Activated CD4-positive, alpha-beta T cell treated with anti-CD3 and anti-CD28 coated beads, Interleukin-2, amount 50 U/mL, for 16 hours (primary cell): ENCODE measurements at places on chromosomes 5 and 9.

- no peak for DNase-seq
Measured at GRCh38 chr5:168176941-168177340, 114.5 kb upstream of the WWC1 start.

- DNase-seq = no peak
Measured at GRCh38 chr5:161966564-161966963, 101.0 kb upstream of the GABRG2 start.

GRCh38 chr9:32376285-32376684, 8.2 kb upstream of the ACO1 start:
- DNase-seq = no peak

- DNase-seq = no peak
Measured at GRCh38 chr9:105064248-105065097, 136.5 kb upstream of the ABCA1 start.

GRCh38 chr5:180611140-180611850, 20.0 kb upstream of the SCGB3A1 start:
- DNase-seq = no peak

DNA sequence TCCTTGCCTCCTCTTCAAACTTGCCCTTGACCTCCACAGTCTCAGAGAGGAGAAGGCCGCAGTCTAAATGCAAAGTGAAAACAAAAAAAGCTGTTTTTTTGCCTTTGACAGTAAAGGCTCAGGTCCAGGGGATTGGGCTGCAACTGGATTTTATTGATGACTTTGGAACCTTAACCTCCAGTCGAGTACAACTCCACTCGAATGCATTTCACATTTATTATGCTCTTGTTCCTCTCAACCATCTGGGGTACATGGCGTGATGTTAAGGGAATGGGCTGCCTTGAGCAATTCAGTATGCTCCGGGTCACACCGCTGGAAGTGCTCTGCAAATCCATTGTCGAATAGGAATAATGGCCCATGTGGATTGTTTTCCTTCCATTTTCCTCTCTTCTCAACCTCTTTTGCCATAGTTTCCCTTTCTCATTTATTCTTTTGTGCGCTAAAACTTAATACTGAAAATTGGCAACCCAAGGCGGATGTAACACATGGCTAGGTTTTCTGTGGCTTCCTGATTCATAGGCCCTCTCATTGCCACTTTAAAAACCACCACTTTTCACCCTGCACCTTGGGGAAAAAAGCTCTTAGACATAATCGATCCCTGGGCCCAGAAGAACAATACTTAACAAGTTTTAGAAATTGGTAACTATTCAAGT, 34.3 kb downstream of the ITK start:
- DNase-seq = peak; percentile 74

DNA sequence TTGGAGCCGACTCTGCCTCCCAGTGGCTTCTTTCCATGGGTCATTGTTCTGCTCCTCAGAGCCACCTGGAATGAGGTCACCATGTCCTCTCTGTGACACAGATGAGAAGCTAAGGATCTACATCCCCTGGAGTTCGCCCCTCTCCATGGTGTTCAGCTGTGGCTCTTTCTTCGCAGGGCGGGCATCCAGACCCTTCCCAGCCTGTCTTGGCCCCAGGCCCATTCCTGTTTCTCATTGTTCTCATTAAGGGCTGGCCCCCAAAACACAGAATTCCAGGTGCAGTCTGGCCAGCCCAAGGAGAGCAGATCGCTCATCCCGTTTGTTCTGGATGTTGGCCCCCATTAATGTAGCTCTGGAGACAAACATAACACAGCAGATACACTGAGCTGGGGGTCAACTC, 66.4 kb upstream of the COL15A1 start:
- no peak for DNase-seq

DNA sequence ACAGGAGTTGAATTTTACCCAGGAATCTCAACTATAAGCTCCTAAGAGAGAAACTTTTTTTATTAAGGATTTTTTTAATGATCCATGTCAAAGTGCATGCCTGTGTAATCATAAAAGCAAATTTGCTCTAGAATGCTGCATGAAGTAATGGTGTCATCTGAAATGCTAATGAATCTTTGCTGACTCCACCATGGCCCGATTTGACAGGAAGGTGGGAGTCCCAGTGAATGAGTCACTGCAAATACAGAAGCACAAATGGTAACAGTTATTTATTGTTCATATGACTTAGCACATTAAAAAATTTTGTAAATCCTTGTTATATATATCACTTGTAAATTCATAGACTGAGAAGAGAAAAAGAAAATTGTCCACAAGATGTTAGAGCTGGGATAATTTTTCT, 341.3 kb downstream of the RASEF start:
- DNase-seq = no peak

GRCh38 chr9:77975036-77975435, 56.6 kb downstream of the GNAQ start:
- no peak for DNase-seq

GRCh38 chr5:139749242-139749641, 46.4 kb upstream of the PSD2 start:
- DNase-seq = no peak

DNA sequence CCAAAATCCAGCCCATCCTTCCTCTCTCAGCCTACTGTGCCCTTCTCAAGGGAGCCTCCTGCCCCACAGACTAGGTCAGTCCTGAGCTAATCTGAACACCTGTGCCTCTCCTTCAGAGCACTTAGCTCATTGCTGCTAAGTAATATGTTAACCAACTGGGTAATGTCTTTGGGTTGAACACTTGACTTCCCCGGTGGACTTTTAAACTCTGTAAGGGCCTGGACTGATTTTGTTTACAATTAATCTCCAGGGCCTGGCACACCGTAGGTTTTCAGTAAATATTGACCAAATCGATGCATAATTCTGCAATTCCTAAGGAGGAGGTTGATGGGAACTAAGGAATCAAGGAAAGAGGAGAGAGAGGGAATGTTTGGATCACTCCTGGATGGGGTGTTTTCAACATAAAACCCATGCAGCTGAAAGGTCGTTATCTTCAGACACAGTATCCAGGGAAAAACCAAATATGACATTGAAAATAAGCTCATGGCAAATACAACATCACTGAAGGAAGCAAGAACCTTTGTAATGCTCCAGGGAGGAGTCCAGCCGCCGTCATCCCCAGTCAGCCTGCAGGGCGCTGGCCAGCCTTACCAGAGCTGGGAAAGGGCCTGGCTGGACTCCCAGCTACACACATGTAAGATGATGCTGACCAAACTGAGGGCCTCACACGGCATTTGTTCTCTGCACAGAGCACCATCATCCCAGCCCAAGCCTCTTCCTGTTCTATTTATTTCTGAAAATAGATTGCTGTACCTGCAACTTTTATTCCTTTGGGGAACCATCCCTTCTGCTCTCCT, 166.3 kb downstream of the C5orf15 start:
- DNase-seq = no peak

GRCh38 chr9:34254966-34255825, 73.9 kb downstream of the KIF24 start:
- no peak for DNase-seq

DNA sequence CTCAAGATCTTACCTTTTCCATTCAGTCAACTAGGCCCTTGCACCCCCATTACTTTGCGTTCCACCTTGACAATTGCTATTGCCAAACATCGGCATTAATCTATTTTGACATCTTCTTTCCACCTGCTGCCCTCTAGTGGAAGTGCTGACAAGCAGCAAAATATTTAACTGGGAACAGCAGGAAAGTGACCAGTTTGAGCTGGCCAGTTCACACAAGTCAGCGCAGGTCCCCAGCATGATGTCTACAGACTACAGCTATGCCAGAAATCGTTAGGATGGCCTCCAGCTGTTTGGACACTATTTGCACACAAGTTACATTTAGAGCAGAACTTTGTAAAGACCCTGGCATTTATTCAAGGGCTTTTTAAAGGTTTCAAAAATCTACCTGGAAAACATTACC, 160.1 kb downstream of the GHR start:
- peak; percentile 49 for DNase-seq

GRCh38 chr5:178383301-178383918, 150.8 kb upstream of the PHYKPL start:
- DNase-seq = no peak

DNA sequence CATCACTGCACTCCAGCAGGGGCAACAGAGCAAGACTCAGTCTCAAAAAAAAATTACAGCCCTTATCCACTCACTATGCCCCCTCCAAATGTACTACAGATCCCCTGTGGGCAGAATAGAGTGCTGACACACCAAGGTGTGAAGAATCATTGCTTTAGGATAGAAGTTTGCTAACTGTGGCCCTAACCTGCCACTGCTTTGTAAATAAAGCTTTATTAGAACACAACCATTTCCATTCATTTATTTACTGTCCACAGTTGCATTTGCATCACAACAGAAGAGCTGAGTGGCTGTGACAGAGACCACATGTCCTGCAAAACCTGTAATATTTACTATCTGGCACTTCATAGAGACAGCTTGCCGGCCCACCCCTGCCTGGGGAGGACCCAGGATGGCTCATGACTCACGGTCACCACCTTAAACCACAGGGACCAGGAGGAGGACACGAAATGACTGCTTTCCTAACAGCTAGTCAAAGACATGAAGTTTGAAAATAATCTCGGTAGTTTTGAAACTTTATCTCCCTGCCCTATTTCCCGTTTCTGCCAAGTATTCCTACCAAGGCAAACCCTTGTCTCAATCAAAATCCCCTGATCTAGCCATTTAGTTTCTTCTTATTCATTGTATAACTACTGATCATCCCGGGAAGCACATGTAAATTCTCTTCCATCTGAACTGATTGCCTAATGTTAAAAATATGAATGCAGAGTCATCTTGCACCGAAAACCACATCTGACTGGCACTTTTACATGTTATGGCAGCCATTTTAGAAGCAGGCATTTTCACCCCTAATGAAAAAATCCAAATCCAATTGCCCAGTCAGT, 206.1 kb downstream of the SLIT3 start:
- no peak for DNase-seq

- no peak for DNase-seq
Measured at GRCh38 chr9:134514503-134514902, 127.1 kb upstream of the COL5A1 start.

DNA sequence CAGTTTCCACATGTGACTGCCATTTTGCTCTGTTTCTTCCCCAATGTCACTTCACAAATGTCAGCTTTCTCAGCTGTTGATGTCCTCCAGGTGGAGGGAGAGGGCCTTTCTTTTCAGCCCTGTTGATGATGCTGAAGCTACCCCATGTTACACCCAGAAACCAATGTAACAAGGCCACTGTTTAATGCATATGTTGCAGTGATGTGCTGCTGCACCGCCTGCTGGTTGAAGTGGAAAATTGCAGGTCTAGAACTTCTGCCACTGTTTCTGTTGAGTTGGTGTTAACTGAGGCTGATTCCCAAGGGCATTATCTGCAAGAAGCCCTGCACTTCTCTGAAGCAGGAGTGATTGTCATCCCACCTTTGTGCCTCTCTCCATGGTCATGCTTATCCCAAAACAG, 428.4 kb downstream of the KDM4C start:
- peak; percentile 20 for DNase-seq

DNA sequence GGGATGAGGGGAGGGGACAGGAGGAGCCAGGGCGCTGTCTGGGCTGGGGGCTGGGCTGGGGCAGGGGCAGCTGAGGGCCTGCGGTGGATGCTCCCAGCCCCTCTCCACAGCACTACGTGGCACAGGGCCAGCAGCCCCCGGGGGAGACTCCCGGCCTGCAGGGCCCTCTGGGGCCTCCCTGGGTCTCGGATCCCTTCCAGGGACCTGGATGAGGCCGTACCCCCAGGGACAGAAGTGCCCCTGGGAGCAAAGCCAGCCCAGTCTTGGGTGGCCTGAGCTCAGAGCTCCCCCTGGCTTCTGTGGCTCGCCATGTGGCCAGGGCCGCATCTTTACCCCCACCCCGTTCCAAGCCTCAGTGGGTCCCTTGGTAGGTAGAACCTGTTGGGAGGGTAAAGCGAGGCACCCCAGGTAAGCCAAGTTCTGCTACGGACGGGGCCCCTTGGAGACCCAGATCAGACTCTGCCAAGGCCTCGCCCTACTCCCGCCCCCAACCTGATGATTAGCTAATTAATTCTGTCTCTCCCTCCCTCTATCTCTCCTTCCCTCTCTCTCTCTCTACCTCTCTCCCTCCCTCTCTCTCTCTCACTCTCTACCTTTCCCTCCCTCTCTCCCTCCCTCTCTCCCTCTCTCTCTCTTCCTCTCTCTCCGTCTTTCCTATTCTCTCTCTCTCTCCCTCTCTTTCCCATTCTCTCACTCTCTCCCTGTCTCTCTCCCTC, 24.3 kb downstream of the KCNT1 start:
- no peak for DNase-seq

- DNase-seq = no peak
Measured at GRCh38 chr5:160369990-160370712, at the start of gene C1QTNF2. TSS of gene C1QTNF2 (minus strand) at chr5:160370626. CDS start at chr5:160355011, 15,615 bp downstream.

DNA sequence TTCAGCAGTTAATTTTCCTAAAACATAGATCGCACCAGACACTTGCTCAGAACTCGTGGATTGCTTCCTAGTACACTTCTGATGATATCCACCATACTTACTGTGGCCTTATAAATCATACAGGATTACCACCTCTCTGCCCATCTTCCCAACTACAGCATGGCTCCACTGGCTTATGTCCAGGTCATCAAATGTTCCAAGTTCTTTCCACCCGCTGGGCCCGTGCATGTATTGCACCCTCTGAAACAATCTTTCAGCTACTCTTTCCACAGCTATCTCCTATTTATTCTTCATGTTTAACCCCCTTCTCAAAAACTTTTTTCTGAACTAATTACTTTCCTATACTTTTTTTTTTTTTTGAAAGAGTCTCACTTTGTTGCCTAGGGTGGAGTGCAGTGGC, 18.5 kb downstream of the FBXW2 start:
- DNase-seq = no peak

- DNase-seq = peak; percentile 60
Measured at GRCh38 chr9:214648-215493, at the start of gene DOCK8. TSS of gene DOCK8 (plus strand) at chr9:214865. CDS start at chr9:214977, 112 bp downstream.

- DNase-seq = no peak
Measured at GRCh38 chr9:7382304-7382703, 417.3 kb downstream of the DMAC1 start.

DNA sequence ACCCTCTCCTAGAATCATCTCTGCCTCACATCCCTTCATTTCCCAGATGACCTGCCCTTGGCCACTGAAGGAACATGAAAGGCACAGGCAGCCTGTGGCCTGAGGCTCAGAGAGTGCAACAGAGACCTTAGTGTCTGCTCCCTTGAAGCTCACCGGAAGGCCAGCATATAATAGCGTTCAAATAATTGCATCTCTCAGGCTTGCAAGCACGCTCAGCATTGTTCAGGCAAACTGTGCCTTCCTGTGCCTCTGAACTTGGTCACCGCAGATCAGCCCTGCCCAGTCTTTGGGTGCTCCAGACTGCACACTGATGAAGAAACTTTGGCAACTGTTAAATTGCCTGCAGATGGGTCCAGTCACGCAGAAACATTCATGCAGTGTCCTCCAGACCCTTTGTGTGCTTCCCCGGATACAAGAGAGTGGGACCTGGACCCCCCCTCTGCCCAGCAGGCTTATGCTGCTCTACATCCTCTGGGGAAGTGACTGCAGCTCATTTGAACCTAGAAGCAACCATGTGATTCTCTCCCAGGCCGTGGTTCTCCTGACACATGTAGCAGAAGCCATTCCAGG, 216.0 kb upstream of the ANKRD55 start:
- DNase-seq = no peak
